NCI-H1436 treated with DMSO at 0.1 percent for 48 hours (cell line): ENCODE measurements at places on chromosomes 16 and 17.

- DNase-seq: no peak
Measured at GRCh38 chr17:79294459-79295071, 219.9 kb downstream of the ENGASE start.

- no peak for DNase-seq
Measured at GRCh38 chr17:58492238-58493121, 4.3 kb upstream of the HSF5 start.

DNA sequence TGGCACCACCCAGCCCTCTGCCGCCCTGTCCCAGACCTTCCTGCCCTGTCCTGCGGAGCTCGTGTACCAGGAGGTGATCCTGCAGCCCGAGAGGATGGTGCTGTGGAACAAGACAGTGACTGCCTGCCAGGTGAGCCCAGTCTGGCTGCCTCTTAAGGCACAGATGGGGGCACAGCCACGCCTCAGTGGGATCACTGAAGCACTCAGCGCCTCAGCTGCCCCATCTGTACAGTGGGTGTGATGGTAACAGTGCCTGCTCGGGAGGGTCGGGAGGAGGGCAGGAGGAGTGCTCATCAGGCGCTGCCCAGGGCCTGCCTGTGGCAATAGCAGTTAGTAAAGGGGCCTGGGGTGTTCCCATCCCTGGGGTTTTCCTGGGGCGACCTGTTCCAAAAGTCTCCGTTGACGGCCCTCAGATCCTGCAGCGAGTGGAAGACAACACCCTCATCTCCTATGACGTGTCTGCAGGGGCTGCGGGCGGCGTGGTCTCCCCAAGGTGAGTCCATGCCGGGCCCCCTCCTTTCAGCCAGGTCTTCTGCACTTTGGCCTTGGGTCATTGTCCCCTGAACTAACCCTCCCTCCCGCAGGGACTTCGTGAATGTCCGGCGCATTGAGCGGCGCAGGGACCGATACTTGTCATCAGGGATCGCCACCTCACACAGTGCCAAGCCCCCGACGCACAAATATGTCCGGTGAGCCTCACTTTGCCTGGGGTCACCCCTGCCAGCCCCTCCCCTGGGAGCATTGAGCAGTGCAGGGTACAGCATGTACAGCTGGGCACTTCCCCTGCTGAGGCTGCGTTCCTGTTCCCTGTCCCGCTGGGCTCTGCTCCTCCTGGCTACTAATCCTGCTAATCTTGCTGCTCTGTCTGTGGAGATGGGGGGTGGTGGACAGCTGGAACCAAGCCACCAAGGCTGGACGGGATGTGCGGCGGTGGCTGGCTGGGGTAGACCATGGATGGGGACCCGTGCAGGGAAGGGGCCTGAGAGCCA is 4.5 kb upstream of the TCAP start:
- DNase-seq: no peak

DNA sequence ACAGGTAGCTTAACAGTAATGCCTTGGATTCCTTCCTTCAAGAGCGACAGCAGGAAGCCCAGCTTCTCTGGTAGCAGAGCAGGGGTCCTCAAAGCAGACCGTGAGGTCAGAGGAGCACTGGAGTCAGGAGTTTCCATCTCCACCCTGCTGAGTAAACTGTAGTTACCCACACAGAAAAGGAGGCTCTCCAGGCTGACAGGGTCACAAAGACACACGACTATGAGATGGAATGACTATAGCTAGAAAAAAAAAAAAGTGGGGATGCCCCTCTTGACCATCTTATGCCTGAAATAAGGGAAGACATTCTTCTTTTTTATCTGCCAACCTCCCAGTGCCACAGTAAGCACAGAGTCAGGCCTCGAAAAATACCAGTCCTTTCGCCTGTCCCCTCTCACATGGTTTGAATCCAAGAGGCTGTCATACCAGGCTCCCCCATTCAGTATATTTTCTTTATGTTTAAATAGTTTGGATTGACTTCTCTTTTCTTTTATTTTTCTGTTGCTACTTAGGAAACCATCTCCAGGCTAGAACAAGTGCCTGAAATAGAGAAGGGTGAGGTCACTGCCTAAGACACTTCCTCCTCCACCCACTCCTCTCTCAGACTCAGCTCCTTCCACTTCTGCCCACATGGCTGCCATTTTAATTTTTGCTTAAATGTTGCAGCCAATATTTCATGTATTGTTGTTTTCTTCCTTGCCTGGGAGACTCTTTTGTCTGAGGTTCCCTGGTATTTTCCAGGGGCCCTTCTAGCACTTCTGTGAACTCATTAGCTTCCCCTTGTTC is 707.4 kb downstream of the MAF start:
- no peak for DNase-seq

GRCh38 chr16:89921702-89922476 is 1.3 kb upstream of the TUBB3 start:
- DNase-seq: no peak

DNA sequence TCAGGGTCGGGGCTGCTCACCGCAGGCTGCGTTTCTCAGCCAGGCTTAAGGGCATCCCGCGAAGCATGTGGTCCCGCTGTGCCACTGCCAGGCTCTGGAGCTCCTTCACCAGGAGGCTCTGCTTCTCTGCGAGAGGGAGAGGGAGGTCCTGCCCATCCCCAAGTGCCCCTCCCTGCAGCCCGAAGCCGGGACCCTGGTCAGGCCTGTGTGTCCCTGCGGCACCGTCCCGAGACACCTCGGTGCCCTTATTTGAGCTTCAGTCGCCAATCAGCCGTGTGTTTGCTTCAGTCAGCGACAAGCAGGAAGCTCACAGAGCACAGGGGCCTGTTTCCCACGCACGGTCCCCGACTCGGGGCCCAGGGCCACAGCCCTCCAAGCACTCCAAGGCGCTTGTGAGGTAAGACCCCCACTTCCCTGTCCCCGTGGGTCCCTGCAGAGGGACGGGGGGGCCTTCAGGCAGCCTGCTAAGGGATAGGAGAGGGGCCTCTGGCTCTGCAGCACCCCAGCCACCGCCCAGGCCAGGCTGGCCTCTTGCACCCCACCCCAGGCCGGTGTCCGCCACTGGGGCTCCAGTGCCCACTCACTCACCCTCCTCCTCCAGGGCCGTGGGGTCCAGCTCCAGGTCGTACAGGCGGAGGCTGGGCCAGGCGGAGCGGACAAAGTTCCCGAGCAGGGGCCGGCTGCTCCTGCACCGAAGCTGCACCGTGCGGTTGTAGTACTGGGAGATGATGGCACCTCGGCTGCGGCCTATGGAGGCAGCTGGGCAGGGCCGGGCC is 3.2 kb downstream of the TMC6 start:
- DNase-seq: no peak

GRCh38 chr17:81578038-81578441 is 25.9 kb upstream of the FAAP100 start:
- DNase-seq: no peak

DNA sequence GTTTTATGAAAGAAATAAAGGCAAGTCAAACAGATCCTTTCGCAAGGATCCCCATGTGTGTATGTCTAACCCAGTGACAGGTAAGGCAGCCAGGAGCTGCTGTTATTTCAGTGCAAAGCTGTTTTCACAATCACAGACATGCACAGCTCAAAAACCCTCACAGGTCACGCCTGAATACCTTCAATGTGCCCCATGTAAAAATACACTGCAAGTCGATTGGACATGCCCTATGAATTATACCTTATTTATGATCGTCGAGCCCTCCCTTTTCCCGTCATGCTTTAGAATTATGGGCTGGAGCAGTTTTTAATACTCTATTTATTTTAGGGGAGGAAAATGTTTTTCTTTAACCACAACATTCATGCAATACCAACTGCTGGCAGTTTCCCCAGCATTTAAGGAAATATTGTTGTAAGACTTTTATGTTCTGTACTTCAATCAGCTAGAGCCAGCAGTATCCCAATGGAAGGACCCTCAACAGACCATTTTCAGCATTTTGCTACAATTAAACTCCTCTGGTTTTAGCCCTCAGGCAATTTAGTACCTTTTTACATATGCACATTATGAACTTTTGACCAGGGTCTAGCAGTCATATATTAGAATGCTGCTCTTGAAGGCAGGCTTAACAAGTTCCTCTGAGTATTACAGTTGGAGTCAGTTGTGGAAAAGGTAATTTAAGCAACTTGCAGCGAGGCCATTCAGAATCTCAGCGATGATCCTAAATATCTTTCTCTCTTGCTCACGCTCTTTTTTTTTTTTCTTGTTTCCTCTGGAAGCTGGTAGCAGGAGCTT is 362.2 kb downstream of the WWOX start:
- DNase-seq: no peak

GRCh38 chr17:11251561-11252107 is 10.6 kb downstream of the SHISA6 start:
- DNase-seq: no peak

- peak; percentile 5 for DNase-seq
Measured at GRCh38 chr16:74743668-74744299, 30.8 kb downstream of the FA2H start.

GRCh38 chr16:85238233-85238647 is 126.0 kb upstream of the CIBAR2 start:
- no peak for DNase-seq

- DNase-seq: no peak
Measured at GRCh38 chr16:525520-526180, 1.9 kb upstream of the CAPN15 start.

- DNase-seq: no peak
Measured at GRCh38 chr16:23071196-23072083, 77.8 kb downstream of the USP31 start.

DNA sequence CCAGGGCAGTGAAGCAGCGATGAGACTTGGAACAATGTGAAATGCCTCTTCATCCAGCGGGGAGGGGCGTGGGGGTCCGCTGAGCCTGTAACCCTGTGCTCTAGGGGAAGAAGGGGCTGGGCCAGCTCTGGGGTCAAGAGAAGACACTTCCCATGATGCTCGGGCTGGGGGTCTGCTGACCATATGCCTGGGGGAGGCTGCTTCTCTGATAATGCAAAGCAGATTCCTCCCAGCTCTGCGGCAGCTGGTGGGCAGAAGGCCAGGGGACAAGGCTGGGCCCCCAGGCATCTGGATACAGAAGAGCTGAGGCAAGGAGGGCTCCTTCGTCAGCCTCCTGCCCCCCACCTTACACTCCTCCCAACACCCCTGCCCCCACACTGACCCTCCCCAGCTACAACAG is 24.7 kb downstream of the NGFR start:
- DNase-seq: no peak

DNA sequence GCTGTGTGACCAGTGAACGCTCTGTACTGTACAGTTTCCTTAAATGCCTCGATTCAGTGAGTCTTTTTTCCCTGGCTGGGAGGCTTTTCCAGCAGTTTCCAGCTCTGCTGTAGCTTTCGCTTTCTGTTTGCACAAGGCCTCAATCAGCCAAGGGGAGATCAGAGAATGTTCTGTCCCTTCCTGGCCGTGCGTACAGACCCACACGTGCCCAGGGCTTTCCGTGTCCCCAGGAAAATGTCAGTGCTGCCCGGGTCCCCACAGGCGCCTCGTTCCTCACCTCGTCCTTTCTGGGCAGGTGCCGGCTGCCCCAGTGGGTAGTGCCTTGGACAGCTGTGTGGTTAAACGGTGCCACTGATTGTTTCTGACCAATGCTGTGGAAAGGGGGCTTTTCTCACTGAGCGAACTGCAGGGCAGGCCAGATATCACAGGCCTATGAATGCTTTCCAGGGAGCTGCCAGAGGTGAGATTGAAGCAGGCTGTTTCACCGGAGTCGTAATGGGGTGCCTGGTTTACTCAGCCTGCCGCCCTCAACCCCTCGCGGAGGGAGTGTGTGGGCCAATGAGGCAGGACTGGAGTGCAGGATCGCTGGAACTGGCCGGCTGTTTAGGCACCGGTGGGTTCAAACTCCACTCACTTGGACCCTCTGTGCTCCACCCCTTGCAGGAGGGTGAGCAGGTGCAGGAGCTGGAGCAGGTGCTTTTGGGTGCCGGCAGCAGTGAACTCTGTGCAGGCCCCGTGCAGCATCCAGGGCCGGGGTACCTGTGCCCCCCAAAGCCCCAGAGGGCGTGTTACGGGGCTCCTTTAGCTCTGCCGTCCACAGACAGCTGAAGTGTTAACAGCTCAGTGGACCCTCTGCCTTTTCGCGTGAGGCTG is 44.4 kb downstream of the ZNF778 start:
- DNase-seq: no peak

- no peak for DNase-seq
Measured at GRCh38 chr17:50200457-50201275, 765 bp downstream of the COL1A1 start.

GRCh38 chr17:1111599-1112443 is 68.0 kb downstream of the ABR start:
- DNase-seq: no peak

DNA sequence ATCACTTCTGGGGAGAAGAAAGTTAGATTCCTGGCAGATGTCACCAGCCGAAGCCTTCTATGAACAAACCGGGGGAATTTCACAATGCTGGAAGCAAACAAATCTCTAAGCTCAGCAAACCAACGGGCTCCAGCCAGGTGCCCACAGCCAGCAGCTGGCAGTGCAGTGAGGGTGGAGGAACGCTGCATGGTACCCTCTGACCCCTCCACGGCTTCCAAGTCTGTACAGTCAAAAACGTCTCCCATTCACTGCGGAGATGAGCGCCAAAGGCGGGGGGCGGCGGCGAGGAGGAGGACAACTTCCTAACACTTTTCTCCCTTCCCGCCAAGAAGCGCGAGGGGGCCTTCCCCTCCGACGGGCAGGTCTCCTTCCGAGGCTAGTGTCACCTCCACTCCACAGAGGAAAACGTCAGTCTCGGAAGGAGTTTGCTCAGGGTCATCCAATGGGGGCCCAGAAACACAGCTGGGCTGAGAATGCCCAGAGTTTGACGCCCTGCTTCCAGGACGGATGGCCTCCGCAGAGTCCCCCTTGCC is 924 bp downstream of the ZNF598 start:
- DNase-seq: no peak
